ENCODE measurements at places on chromosomes 3 and 15.
A peak's percentile ranks its signal among the peaks of the same experiment; 100 is the strongest.

DNA sequence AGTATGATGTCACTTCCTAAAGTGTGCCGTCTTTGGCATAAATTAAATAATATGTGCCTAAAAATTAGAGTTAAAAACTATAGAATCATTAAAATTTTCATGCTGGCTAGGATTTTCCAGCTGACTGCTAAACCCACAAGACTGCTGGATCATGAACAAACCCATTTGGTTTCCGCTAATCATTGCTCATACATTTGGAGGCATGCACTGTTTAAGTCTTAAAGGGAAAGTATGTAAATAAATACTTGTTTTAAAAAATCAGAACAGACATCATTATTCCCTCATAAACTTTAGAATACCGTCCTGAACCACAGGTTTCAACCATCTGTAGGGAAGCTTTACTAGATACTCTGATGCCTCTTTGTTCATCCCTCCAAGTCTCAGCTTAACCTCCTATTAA, 26.5 kb downstream of the ATP6V1A start:
- peak; percentile 18 for DNase-seq

GRCh38 chr3:162295323-162295983, 798.8 kb downstream of the OTOL1 start:
- peak; percentile 97 for DNase-seq

GRCh38 chr3:5376761-5377160, 189.3 kb downstream of the EDEM1 start:
- DNase-seq: peak; percentile 64

DNA sequence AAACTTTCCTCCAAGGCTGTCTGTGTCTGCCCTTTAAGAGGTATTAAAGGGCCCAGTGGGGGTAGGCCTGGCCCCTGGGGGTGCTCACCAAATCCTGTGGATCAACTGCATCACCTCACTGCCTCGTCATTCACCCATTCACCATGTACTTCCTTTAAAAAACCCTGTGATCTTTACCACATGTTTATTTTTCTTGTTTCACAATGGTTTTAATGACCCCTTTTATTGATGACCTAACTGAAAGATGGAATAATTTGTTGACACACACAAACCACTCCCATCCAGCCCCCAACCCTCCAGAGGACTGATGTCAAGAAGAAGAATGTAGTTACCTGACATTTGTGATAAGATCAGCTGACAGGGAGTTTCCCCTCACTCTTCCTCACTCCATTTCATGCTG, 40.8 kb downstream of the KCNAB1 start:
- peak; percentile 74 for DNase-seq

DNA sequence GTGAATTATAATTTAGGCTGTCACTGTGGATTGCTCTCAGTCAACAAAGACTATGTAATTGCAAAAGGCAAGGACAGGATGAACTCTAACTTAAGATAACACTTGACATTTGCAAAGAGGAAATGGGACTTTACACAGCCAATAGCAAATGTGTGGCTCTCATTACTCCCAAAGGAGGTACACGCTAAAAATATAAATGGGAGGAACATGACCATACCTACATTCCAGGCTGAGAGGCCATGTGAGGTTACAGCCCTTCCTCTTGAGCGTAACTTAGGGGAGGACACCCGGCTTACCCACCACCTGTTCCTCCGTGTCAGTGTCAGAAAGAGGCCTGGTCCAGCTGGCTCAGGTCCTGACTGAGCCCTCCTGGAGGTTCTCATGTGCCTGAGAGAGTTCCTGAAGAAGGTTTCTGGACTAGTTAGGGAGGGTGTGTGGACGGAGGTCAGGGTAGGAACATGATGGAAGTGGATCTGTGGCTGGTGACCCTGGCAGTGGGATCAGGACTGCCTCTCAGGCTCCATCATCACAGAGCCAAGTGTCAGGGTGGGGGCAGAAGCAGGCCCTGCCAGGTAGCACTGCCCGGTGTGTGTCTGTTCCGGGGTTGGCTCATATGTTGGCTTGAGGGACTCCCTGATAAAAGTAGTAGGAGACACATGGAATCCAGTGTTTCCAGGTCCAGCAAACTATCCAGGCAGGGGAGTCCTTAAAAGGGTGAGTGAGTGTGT, 7.9 kb downstream of the POPDC2 start:
- no peak for DNase-seq

GRCh38 chr15:80242132-80242769, 9.8 kb downstream of the CTXND1 start:
- peak; percentile 40 for DNase-seq

GRCh38 chr3:153291059-153291685, 129.1 kb downstream of the RAP2B start:
- peak; percentile 69 for DNase-seq

DNA sequence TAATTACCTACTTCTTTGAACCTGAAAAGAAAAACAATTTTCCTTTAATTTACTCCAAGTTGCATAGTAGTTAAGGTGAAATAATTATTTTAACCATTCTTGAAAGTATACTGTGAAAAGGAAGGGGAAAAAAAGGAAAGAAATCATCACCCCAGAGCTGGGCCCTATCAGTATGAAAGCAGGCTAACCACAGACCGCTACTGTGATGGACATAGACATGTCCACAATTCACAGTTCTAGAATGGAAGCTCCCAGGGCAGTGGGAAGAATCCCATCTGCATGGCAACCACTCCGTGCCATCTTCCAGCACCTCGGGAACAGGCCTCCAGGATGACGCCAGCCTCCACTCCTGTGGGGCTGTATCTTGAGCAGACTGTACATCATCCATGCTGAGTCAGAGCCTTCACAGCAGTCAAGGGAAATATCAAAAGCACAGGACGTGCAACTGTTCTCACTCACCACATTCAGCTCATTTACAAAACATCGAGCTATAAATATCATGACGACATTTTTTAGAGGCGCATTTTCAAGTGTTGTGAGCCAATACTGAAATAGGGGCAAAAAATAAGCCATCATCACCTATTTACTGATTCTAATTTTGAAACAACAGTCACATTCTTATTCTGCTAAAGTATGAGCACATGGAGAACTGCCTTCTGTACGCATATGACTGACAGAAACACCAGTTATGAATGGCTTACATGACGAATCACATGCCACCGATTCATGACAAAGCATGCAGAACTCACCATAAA, 119.7 kb downstream of the SNRK start:
- no peak for DNase-seq

GRCh38 chr3:53754325-53754724, 91.9 kb downstream of the CHDH start:
- DNase-seq: no peak

DNA sequence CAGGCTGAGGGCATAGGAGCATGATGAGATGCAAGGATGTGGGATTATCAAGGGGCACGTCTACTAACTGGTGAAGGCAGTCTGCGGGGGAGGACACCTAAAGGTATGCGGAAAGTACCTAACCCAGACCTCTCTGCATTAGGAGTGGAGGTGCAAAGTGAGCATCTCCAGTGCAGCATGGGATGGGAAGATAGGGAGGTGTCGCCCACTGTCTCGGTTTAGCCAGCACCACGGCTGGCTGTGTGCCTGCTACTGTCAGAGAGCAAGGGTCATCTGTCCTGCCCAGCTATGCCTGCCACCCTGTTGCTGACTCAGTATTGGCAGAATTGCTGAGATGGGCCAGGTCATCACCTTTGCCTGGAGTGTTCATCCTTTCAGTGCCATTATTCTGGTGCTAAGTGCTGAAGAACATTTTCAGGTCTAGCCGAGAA, 40.1 kb downstream of the OXNAD1 start:
- DNase-seq: no peak

DNA sequence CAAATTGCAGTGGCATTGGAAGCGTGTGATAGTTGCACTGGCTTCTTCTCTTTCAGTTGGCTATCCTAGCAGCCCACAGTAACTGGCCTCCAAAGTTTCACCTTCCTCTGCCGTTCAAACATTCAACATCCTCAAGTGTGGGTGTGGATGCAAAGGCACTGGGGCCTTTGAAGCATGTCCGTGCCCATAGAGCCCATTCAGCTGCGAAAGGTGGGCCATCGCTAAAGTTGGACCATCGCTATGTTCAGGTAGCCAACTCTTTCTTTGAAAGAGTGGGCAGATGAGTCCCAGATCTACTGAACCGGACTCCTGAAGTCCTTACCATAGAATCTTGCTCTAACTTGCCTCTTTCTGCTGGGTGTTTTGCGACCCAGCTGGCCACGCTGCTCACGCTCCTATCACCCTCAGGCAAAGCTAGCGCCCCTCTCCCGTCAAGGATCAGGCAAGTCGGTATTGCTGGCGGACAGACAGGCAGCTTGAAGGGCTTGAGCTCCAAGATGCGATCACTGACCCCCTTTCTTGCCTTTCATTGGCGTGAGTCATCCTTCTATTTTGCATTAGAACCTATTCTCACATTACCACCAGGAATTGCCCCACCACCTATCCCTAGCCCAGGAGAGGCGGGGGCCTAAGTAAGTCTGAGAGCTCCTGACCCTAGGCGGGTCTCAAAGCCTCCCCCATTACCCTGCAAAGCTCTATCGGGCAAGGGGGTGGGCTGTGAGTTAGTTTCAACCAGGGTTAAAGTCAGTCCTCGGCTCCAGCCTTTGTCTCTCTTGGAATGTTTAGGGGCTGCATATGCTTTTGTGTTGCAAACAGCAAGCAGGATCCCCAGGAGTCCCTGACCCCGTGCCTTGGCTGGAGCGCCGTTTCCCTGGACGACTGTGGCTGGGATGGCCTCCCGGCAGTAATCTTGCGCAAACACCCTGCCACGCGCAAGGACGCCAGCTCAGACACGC, 28.7 kb downstream of the ZIC4 start:
- no peak for DNase-seq

- DNase-seq: no peak
Observed at GRCh38 chr3:192299921-192300320, 427.4 kb downstream of the FGF12 start.

GRCh38 chr3:43580181-43580580, 41.6 kb downstream of the ANO10 start:
- no peak for DNase-seq

DNA sequence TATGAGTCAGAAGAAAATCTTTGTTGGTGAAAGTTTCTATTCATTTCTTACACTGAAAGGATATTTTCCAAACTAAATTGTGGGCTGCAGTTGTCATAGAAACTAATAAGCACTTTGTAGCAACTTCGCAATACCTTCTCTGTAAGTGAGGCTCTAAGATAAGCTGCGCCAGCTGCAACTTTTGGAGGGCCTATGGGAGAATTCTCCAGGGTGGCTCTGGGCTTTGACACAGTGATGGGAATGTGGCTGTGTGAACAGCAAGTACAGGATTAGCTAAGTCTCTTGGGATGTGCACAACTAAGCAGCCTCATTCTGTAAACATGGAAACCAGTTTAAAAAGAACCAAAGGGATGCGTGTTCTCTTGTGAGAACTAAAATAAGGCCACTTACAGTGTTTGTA, 124.6 kb upstream of the SGO1 start:
- no peak for DNase-seq

DNA sequence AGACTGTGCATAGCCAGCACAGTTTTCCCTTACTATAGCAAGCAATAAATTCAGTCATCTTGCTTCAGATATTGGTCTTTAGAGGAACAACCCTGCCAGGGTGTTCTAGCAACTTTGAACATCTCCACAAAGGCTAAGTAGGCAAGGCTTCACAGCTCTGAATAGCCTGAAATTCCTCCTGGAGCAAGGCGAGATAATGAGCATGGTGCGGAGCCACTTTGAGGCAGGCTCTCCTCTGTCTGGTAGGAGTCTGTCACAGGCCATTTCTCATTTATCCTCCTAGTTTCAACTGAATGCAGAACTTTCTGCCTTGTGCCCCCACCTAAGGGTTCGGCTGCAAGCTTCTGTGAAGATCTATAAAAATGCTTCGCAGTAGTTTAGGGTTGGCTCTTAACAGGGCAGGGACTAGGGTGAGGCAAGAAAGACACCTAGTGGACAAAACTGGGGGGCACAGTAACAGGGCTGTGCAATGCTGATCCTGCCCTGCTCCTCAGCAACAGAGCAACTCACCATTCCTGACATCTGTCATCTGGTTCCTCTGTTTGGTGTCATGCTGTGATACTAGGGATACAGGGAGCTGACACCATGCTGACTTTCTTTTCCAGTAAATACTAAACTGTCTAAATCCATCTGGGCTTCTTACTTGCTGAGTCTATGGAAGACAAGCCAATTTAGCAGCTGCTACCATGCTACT, 16.6 kb upstream of the EHHADH start:
- peak; percentile 22 for DNase-seq

- no peak for DNase-seq
Observed at GRCh38 chr3:144708437-144708836, 736.8 kb downstream of the DIPK2A start.

DNA sequence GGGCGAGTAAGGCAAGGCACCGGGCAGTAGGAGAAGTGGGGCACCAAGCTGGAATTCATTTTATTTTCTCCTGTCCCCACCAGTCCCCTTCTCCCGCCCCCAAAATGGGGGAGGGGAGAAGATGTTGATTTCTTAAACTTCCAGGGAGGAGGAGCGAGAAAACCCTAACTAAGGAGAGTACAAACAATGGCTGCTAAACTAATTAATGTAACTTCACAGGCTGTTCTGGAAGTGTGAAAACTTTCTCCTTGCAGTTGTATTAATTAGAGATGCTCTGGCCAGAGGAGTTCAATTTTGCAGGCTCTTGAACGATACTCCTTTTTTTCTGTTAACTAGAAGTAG, 11.5 kb downstream of the ZIC4 start:
- DNase-seq: no peak

- DNase-seq: peak; percentile 60
Observed at GRCh38 chr3:150737874-150738679, 24.9 kb downstream of the SIAH2 start.

- no peak for DNase-seq
Observed at GRCh38 chr15:75544359-75544758, 34.8 kb downstream of the PTPN9 start.

- DNase-seq: no peak
Observed at GRCh38 chr3:169008776-169009358, 654.6 kb downstream of the MECOM start.

DNA sequence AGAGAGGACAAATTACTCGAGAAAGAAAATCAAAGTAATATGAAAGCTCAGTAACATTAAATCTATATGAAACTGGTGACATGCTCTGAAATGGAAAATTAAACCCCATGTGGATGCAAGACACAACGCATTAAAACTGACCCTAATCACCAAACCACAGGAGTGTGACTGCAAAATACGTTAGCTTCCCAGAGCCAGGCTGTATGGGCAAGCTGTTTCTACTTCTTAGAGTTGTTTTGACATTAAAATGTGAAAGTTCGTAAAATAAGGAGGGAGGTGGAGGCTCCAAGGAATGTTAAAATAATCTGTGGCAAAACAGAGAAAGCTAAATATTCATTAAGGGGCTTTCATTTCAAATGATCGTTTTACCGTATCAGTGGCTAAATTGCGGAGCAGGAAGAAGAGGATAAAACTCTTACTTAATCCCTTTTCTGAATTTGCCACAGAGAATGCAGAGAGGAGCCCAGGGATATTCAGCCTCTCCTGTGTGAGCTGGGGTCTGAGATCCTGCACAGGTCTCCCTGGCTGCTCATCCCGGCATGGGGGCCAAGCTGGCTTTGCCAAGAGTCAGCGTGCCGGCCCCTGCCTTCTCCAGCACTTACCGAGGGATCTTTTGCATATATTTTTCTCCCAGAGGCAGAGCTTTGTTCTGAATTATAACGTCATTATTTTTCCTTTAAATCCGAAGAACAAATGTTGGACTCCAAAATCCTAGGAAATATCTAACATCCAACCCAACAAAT, 239.8 kb upstream of the THBS1 start:
- DNase-seq: no peak
